ENCODE measurements at places on chromosomes 12 and 14.

DNA sequence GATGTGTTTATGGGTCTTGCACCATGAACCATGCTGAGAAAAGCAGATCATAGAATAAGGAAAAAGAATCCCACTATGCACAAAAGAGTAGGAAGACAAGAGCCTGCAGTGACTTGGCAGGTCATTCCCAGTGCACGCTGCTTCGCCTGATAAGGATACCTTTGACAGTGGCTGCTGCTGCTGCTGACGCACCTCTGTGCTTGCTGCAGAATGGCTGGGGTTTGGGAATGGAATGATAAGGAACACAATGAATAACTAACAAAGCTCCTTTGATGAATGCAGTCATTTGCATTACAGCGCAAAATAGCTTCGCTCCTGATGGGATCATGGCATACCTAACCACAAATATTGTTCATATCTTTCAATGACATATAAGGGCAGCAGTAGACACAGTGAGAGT, 278.7 kb downstream of the PDZRN4 start:
- DNase-seq = no peak

- DNase-seq = no peak
Observed at GRCh38 chr12:22477166-22477893, 67.0 kb downstream of the C2CD5 start.

DNA sequence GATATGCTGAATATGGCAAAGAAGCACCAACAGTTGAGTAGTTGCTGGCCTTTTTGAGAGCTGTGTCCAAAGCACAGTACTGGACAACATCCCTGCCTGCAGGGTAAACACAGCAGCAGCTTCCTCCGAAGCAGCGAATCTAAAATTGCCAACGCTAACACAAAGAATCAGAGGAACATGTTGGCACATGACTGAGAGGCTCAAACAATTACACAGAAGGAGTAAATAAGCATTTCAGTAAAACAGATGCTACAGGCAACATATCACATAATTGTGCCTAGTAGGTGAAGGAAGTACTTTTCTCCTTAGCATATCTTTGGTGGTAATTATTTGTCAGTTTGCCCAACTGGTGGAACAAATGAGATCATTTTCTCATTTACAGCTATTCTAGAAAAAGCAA, 52.1 kb downstream of the KICS2 start:
- no peak for DNase-seq

DNA sequence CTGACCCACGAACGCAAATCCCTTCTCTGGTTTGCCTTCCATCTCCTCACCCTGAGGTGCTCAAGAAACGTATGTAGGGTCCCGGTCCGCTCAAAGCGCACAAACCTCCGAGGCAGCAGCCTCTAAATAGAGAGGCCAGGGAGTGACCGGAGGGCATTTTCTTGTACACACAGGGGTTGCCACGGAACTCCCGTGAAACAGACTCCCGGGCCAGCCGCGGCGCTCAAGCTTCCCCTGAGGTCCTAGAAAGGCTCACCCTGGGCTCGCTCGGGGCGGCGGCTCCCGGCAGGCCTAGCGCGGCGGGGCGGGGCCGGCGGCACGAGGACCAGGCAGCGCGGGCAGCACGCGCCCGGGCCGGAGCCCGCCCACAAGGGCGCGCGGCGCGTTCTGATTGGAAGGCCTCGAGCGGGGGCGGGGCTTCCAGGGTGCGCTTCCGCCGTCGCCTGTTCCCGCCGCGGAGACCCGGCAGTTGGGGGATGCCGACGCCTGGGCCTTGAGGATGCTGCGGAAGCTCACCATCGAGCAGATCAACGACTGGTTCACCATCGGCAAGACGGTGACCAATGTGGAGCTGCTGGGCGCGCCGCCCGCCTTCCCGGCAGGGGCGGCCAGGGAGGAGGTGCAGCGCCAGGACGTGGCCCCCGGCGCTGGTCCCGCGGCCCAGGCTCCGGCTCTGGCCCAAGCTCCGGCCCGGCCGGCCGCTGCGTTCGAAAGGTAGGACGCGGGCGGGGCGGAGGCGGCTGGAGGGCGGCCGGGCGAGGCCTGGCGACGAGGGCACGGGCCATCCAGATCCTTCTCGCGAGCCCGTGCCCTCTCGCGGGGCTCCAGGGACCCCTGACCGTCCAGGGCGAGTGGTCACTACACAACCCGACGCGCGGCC, at the start of gene TDRD9:
TSS of gene TDRD9 (plus strand) at position 446 of the 880 bp plus-strand sequence. CDS start at position 500, 54 bp downstream.
- DNase-seq = no peak

- no peak for DNase-seq
Observed at GRCh38 chr12:24705741-24706358, 243.1 kb downstream of the BCAT1 start.

- DNase-seq = no peak
Observed at GRCh38 chr12:42735861-42736361, 146.4 kb upstream of the PRICKLE1 start.

- no peak for DNase-seq
Observed at GRCh38 chr14:90562652-90563051, 165.8 kb downstream of the CALM1 start.

DNA sequence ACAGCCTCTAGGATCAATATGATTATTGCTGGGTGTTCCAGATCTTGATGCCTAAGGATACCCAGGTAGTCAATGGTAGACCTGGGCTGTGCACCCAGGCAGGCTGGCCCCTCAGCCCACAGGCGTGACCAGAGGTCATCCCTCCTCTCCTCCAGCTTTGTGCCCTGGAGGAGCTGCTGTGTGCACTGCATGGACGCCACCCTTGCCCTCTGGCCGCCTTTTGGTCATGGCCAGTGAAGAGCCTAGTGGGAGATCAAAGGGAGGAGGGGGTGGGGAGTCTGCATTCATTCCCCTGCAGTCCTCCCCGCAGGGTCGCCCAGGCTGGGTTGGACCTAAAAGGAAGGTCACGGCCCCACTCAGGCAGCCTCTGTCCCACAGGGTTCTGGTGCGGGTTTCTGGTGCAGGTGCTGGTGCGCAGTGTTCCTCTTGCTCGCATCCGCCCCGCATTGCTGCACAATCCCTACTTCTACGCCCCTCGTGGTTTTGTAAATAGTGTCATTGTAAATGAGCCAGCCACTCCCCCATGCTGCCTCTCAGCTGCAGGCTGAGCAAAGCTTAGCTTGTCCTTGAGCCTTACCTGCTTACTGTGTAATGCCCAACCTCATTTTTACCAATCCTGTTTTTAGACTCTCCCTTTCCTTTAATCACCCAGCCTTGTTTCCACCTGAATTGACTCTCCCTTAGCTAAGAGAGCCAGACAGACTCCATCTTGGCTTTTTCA, 55.3 kb downstream of the PSMA6 start:
- DNase-seq = no peak

- DNase-seq = no peak
Observed at GRCh38 chr14:45587142-45587541, 334.1 kb upstream of the MIS18BP1 start.
